ENCODE measurements at places on chromosomes 2 and 18. TPM values are rescaled to one million over a fixed set of nuclear protein-coding genes. Genes with fewer than 3 reads are reported as not detected.
A peak's percentile ranks its signal among the peaks of the same experiment; 100 is the strongest.

GRCh38 chr2:16645775-16646559 lies 19.7 kb downstream of the CYRIA start:
- peaks cover 19% of the 10 kb centered on the region for H3K4me1 ChIP-seq
- H3K36me3 ChIP-seq = no peaks in the 10 kb centered on the region
- no peak overlapping the region for H3K27ac ChIP-seq
- no peak for DNase-seq

DNA sequence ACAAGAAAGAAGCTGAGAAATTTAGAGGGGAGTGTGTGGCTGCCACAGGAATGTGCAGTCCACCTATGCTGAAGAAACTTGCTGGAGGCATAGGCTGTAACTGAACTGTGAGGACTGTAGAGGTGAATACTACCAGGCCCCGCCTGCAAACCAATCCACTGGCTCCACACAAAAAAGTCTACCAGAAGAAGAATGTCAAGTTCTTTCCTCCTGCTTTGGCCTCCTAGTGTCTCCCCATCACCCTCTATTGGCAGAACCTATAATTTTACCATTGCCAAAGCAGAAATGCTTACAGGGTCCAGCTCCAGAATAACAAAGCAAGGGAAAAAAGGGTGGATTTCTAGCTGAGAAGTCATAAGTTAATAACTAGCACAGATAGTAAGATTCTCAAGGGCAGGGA lies 5.9 kb upstream of the ATP5MC3 start:
- DNase-seq = peak; percentile 2
- H3K36me3 ChIP-seq = no peaks in the 10 kb centered on the region
- no peak overlapping the region for H3K4me3 ChIP-seq
- peaks cover 12% of the 10 kb centered on the region for H3K27me3 ChIP-seq
- no peak overlapping the region for H3K27ac ChIP-seq
- no peaks in the 10 kb centered on the region for H3K4me1 ChIP-seq

RAB17 gene
- total RNA-seq = 38.3 TPM

NGEF gene
- 1.3 TPM for total RNA-seq

DNA sequence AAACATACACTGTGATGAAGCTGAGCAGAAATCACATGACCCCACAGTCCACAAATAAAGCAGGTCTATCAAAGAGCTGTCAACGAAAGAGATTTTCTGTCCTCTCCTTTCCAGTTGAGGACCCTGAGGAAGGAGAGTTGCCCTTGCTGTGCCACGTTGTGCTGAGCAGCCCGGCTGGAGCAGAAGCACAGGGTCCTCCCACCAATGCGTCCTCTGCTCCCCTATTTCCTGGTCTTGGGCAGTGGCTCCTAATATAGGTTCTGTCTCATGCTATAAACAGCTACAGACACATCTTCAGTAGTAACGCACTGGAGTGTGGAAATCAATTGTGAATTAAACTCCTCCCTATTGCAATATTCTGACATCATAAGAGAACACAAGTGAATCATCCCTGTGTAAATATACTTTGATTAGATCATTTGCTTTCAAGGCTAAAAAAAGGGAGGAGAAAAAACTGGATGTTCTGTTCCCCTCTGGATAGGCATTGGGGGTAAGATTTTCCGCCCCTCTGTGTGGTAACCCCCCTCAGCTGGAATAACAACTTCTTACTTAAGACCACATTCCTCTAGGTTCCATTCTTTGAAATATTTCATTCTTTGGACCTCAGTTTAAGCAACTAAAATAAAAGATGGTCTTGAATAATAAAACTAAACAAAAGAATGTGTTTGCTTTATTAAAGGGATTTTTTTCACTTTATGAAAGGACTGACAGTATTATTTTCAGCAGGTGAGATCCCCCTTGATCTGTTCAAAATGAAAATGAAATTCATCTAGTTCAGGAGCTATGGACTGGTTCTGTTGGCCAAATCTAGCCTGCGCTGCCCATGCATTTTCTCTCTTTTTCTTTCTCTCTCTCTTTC lies 8.3 kb upstream of the RHOB start:
- H3K36me3 ChIP-seq = peaks cover 20% of the 10 kb centered on the region
- peaks cover 18% of the 10 kb centered on the region for H3K4me1 ChIP-seq
- DNase-seq = peak; percentile 49
- peak overlapping the region; percentile 35 for H3K4me3 ChIP-seq
- no peaks in the 10 kb centered on the region for H3K27me3 ChIP-seq

GRCh38 chr2:46188041-46188716 lies 109.0 kb upstream of the EPAS1 start:
- H3K4me3 ChIP-seq = no peak overlapping the region
- no peaks in the 10 kb centered on the region for H3K27me3 ChIP-seq
- no peak overlapping the region for H3K27ac ChIP-seq
- no peaks in the 10 kb centered on the region for H3K36me3 ChIP-seq
- DNase-seq = no peak

DNA sequence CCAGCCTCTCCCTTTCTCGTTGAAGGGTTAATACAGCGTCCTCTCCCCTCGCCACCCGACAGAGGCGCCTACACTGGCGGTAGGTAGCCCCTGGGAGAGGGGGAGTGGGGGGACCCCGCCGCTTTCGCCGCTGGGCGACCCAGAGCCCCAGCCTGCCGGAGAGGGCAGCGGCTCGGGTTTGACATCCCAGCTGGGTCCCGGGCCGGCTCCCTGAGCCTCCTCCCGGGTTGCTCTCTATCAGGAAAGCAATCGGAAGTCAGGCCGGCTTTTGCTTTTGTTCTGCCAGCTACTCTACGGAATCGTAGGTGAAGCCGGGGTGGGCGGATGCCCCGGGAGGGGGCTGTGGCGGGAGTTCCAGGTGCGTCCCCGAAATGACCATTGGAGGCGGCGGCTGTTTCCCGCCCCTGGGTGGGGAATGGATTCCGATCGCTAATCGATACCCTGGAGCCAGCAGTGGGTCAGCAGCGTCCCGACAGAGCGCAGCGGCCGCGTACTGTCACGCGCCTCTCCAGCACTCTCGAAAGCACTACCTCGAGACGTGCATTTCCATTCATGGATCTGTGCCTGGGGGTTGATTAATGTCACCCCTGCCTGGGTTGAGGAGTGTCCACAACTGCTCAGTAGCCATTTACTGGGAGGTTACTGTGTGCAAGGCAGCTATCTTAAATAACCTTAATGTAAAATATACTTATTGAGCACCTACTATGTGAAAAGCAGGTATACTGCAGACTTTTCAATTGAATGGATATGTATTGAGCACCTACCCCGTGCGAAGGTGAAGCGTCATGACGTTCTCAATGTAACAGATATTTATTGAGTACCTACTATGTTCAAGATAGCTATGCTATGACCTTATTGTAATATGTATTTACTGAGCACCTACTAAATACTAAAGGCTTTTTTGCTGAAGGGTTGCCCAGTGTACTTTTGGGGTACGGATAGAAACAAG lies 1.1 kb downstream of the MAPK4 start:
- peaks cover 83% of the 10 kb centered on the region for H3K27me3 ChIP-seq
- no peaks in the 10 kb centered on the region for H3K36me3 ChIP-seq
- peak overlapping the region; percentile 53 for H3K4me3 ChIP-seq
- DNase-seq = no peak
- H3K4me1 ChIP-seq = no peaks in the 10 kb centered on the region
- no peak overlapping the region for H3K27ac ChIP-seq

IL1A gene
- 6.4 TPM for total RNA-seq

DNA sequence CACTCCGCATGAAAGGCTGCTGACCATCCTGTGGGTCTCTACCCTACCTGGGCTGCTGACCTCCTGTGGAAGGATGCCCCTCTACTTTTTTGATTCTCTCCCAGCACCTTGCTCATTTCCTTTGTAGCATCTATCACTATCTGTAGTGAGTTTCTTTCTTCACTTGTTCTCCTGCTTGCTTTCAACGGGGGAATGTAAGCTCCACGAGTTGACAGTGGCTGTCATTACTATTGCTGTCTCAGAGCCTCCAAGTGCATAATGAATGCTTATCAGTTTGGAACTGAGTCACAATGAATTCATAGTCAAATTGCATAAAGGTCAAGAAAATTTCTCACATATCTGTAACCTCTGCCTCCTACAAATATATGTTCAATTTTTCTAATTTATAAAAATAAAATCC lies 477.7 kb downstream of the PLCL1 start:
- H3K27me3 ChIP-seq = peaks cover 45% of the 10 kb centered on the region
- DNase-seq = no peak
- no peaks in the 10 kb centered on the region for H3K36me3 ChIP-seq
- H3K4me3 ChIP-seq = no peak overlapping the region
- H3K4me1 ChIP-seq = no peaks in the 10 kb centered on the region

Data from Calu3 (cell line).